ENCODE measurements at places on chromosomes 3 and 15.

GRCh38 chr3:119663885-119664284 is 3.5 kb upstream of the POPDC2 start:
- no peak for DNase-seq

DNA sequence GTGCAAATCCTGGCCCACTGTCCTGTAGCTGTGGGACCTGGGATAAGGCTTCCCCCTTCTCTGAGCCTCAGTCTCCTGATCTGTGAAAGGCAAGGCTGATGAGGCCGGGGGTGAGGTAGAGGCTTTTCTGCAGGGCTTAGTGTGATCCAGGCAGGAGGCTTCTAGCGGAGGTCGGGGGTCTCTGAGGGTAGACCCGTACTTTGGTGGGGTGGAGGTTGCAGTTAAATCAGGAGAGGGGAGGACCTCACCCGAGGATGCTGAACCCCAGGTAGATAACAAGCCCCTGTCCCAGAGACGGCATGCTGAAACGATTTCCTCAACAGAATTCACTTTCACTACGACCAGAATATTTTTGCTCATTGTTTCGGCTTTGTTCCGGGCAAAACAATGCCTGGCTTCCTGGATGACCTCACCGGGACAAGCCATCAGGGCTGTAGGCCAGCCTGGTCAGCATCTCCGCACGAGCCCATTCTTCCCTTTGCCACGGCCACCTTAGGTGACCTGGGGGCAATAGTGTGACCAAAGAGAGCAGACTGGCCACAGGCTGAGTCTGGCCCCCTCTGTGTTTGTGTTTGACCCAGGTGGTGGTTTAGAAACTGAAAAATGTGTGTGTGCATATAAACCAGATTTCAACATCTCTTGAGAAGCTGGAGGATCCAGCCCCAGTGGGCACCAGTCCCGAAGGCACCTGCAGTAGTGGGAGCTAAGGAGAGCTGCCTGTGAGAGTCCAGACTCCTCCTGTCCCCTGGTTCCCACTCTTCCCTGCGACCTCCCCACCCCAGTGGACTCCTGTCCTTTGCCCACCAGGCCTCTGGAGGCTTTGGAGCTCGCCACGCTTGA is 33.0 kb downstream of the SLC6A6 start:
- no peak for DNase-seq

DNA sequence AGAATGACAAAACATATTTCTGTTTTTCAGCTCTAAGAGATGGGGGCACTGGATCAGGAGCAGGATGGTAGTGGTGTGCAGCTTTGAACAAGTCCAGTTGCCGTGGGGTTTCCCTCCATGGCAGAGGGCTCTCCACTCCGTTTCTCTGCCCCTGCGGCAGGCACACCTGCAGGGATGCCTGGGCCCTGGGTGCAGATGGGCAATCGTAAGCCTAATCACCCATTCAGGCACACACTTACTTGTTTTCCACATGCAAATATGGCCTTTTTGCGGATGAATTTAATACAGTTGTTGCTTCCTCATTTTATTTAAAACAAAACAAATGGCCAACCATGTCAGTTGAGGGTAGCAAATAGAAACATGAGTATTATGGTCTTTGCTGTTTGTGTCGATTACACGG is 85.1 kb downstream of the LPP start:
- DNase-seq = no peak

DNA sequence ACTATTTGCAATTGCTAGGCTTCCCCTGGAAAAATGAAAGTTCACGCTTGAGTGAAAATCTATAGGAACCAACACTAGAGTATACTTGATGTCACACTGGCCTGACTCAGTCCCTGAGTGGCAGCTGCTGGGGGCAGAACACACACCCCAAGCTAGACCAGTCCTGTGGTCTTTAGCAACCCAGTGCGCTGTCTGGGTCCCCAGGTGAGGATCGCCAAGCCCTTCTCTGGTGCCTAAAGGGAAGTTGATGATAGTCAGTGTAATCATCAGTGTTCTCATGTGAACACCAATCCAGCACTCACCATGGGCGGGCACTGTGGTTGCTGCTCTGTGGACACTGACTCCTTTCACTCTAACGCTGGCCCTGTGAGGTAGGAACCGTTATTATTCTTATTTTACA is 11.2 kb downstream of the ALDH1A3 start:
- no peak for DNase-seq

DNA sequence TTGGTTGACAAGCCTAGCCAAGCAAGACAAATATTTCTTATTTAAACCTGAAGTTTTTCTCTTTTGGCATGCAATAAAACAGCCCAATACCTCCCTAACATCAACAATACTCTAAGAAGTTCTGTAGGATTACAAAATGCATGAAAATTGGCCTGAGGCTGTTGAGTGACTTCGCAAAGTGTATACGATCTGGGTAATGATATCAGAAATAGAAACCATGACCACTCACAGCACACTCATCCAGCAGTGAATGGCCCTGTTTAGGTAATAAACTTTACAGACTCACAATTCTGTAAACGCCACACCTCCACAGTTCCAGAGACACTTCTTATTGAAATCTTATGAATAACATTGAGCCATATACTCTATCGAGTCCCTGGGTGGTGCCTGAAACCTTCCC is 83.0 kb upstream of the NAALADL2 start:
- no peak for DNase-seq

DNA sequence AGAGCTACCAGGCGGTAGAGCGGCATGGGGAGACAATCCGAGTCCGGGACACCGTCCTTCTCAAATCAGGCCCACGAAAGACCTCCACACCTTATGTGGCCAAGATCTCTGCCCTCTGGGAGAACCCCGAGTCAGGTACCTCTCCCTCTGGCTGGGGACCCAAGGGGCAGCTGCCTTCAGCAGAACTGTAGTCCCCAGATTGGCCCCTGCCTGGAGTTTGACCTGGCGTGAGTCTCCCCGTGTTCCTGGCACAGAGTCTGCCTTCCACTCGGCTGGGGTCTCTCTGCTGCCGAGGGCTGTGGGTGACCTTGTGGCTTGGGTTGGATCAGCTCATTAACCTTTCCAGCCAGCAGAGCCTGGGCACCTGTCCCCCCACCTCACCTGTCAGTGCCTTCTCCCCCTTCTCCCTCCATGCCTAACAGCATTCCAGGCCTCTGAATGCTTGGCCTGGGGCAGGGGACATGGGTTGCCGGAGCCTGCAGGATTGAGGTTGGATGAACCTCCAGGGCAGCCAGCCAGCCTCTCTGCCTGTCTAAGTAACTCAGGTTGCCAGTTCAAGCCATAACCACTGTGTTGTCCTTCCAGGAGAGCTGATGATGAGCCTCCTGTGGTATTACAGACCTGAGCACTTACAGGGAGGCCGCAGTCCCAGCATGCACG is 6.8 kb upstream of the CHST14 start:
- DNase-seq = peak; percentile 36

- DNase-seq = no peak
Measured at GRCh38 chr3:169034401-169034800, 629.1 kb downstream of the MECOM start.

- DNase-seq = no peak
Measured at GRCh38 chr15:97023488-97023844, 693.0 kb downstream of the NR2F2 start.

GRCh38 chr3:163601426-163601825 is 1476.9 kb downstream of the SI start:
- no peak for DNase-seq

- DNase-seq = no peak
Measured at GRCh38 chr3:179796421-179796820, 143.6 kb downstream of the USP13 start.

DNA sequence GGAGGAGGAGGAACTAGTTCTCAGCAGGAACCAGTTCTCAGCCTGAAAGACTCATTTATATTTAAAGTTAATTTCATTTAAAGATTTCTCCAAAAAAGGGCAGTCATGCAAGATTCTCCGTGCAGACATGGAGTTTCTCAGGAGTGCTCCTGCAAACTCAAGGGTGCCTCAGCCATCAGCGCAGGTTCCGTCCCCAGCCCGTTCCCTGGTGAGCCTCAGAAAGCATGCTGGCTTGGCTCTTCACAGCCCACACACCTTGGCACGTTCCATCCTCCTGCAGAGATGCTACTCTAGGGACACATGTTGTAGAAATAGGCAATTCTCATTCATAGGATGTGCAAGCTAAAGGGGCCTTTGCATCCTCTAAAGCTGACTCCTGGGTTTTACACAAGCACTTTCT is 123.0 kb downstream of the LIPC start:
- DNase-seq = no peak

- no peak for DNase-seq
Measured at GRCh38 chr15:96410175-96411055, 79.9 kb downstream of the NR2F2 start.

DNA sequence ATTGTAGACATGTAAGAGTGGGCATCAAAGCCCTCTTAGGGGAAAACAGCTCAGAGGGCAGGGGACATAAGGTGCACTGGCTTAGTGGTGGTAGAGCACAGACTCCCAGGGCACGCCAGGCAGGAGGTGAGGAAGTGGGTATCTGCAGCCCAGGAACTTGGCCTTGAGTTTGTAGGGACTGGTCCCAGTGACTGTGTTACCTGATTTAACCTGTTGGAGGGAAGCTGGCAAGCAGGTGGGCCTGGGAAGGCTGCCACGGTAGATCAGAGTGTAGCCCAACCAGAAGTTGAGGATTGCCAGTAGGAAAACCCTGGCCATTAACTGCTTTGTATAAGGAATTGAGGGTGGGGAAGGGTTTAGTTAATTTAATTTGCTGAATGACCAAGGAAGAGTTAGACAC is 417.5 kb upstream of the C2CD4B start:
- no peak for DNase-seq

- no peak for DNase-seq
Measured at GRCh38 chr3:149603126-149604074, 54.4 kb downstream of the WWTR1 start.

DNA sequence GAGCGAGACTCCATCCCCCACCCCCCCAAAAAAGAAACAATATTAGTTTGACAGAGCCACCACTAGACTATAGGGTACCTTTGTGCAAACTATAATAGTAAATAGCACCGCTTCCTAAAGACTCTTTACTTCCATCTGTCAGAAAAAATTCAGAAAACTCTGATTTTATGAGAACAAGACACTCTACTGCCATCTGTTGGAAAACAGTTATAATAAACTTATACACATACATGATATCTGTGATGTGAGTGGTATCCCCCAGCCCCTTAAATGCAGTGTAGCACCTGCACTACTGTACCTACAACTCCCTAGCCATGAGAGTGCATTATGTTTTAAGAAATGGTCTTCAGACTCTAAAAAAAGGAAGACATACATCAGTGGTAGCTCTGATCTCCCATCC is 47.1 kb upstream of the CTDSPL start:
- DNase-seq = no peak

GRCh38 chr3:36893137-36893557 is 51.7 kb downstream of the TRANK1 start:
- DNase-seq = peak; percentile 50

GRCh38 chr15:38103564-38103963 is 149.1 kb upstream of the SPRED1 start:
- no peak for DNase-seq

DNA sequence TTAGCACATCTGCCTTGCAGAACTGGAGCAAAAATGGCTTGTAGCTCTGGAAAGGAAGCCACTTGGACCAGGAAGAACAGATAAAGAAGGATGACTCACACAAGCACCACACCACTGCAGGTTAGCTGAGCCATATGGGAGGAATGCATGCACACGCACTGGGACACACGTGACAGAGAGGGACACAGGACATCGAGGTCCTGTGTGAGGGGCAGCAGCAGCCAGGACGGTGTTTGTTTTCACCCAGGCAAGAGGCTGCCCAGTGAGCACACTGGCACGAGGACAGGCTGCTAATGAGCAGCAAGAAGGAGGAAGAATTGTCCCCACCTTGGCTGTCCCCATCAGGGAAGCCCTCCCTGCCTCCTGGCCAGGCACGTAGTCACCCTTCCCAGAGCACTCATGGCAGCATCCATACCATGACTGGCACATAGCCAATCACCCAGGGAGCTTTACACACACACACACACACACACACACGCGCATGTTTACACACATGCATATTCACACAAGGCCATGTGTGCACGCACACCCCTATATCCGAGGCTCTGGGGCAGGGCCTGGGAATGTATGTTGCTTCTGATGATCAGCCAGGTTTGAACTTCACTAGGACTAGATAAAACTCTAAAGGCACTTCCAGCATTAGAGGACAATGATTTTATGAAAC is 24.0 kb upstream of the SPTBN5 start:
- peak; percentile 76 for DNase-seq

DNA sequence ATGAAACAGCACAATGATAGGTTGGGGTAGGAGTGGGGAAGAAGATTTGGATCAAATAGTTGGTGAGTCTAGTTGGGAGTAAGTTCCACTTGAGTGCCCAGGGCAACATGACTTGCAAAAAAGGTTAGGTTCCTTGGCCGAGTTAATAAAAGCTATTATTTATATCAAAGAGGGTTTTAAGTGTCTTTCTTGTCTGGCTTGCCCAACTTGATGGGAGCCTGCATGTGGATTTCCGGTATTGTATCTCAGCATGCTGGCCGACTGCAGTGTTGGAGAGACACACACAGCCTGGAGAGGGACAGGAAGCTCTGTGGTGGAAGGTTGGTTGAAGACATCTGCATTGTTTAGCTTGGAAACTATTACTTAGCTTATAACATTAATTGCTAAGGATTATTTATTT is 449.5 kb upstream of the TBL1XR1 start:
- DNase-seq = peak; percentile 51

- DNase-seq = no peak
Measured at GRCh38 chr3:105938806-105939205, 70.0 kb upstream of the CBLB start.

DNA sequence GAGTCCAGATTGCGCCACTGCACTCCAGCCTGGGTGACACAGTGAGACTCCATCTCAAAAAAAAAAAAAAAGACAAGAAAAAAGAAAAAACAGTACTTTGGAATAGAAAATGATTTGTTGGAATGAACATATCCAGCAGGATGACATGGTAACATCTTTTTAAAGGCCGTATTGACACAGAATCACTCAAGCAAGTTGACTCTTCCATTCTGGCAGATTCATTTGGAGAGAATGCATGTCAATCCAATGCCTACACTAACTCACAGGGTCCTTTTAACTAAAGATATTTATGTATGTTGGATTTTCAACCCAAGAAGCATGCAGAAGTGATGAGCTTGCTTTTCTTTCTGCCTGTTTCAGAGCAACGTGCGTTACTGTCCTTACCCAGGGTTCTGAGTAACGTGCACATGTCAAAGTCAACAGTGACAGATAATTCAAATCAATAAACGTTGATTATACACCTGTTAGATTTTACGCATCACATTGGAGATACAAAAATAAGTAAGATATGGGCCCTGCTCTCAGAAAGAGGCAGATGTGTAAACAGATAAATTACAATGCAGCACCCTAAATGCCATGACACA is 77.1 kb upstream of the FNDC3B start:
- no peak for DNase-seq

- DNase-seq = no peak
Measured at GRCh38 chr3:65406470-65406869, 632.2 kb downstream of the MAGI1 start.

Measured in Peyer's patch (tissue), 4 donors.